Cardiac ventricle fibroblast (primary cell): ENCODE measurements at places on chromosomes 11 and 22. TPM values are rescaled to one million over a fixed set of nuclear protein-coding genes. Genes with fewer than 3 reads are reported as not detected.

Gene APOBEC3H
- 0.75 TPM in 1 of 2 replicates, not detected in the other for total RNA-seq

Gene GNAZ
- total RNA-seq: 0.06 and 0.20 TPM in 2 replicates

Gene CARNS1
- total RNA-seq: 0.05 TPM in 1 of 2 replicates, not detected in the other

Gene PRG2
- not detected in 2 replicates for total RNA-seq

Gene AIFM3
- 0.56 and 1.5 TPM in 2 replicates for total RNA-seq

Gene RTN4R
- total RNA-seq: 0.05 TPM in 1 of 2 replicates, not detected in the other

Gene GUCY1A2
- total RNA-seq: 0.25 and 0.64 TPM in 2 replicates
